Ovary (tissue), 10 donors: ENCODE measurements at places on chromosomes 3 and 15. TPM values are rescaled to one million over a fixed set of nuclear protein-coding genes. Genes with fewer than 3 reads are reported as not detected.

The TOP2B gene
- polyA plus RNA-seq: 65.3 TPM

The RGMA gene
- polyA plus RNA-seq: 2.8 TPM

The ACP3 gene
- polyA plus RNA-seq: 8.5 TPM

DNA sequence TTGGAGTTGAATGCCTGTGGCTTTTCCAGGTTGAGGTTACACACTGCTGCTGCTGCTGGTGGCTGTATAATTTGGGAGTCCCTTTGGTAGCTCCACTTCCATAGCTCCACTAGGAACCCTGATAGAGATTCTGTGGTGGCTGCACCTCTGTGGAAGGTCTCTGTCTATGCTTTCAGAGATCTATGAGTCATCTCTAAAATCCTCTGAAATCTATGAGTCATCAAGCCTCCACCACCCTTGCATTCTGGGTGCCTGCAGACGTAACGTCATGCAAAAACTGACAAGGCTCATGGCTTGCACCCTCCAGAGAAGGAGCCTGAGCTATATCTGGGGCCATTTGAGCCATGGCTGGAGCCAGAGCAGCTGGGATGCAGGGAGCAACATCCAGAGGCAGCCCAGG is 1037.0 kb upstream of the CFAP20DC start:
- no peak for DNase-seq

GRCh38 chr3:30453360-30454039 is 152.9 kb upstream of the TGFBR2 start:
- DNase-seq: no peak

- no peak for DNase-seq
Measured at GRCh38 chr3:56322862-56323261, 145.4 kb downstream of the ERC2 start.

GRCh38 chr3:158169091-158169491 is 59.2 kb downstream of the RSRC1 start:
- DNase-seq: no peak

GRCh38 chr15:48647962-48648361 is 2.5 kb upstream of the FBN1 start:
- DNase-seq: peak; percentile 38
